ENCODE measurements at places on chromosomes 13 and 19. TPM values are rescaled to one million over a fixed set of nuclear protein-coding genes. Genes with fewer than 3 reads are reported as not detected.

SLAIN1 gene
- total RNA-seq: 0.03 TPM

NOTCH3 gene
- 18.6 TPM for total RNA-seq

NFIX gene
- 17.0 TPM for total RNA-seq

ARHGAP45 gene
- 4.9 TPM for total RNA-seq

UBE2L5 gene
- total RNA-seq: not detected

CCDC70 gene
- not detected for total RNA-seq

EML2 gene
- total RNA-seq: 4.4 TPM

ZNF799 gene
- total RNA-seq: 7.5 TPM

CNFN gene
- 0.34 TPM for total RNA-seq

PEG3 gene
- not detected for total RNA-seq

STARD13 gene
- total RNA-seq: 9.0 TPM

GRIN3B gene
- 0.38 TPM for total RNA-seq

DCLK1 gene
- 13.6 TPM for total RNA-seq

DPF1 gene
- total RNA-seq: 6.4 TPM

SELENOW gene
- total RNA-seq: 179 TPM

NAPA gene
- total RNA-seq: 91.7 TPM

FARP1 gene
- 16.4 TPM for total RNA-seq

PSG3 gene
- total RNA-seq: not detected

HSPB6 gene
- 0.72 TPM for total RNA-seq

NKPD1 gene
- not detected for total RNA-seq

KLK6 gene
- 0.12 TPM for total RNA-seq

EDNRB gene
- total RNA-seq: not detected

KANK3 gene
- total RNA-seq: 1.2 TPM

WDR88 gene
- not detected for total RNA-seq

LHB gene
- total RNA-seq: not detected

DHX34 gene
- total RNA-seq: 10.4 TPM

PRR20C gene
- total RNA-seq: not detected

CDX2 gene
- total RNA-seq: not detected

PRSS57 gene
- not detected for total RNA-seq

C19orf18 gene
- not detected for total RNA-seq

ZNF845 gene
- 15.4 TPM for total RNA-seq

MKNK2 gene
- total RNA-seq: 53.8 TPM

CRX gene
- total RNA-seq: not detected

WDR87 gene
- total RNA-seq: not detected

HNRNPA1L2 gene
- 1.4 TPM for total RNA-seq

FFAR1 gene
- total RNA-seq: not detected

SHC2 gene
- 19.6 TPM for total RNA-seq

DMAC2 gene
- total RNA-seq: 66.1 TPM

ZNF665 gene
- total RNA-seq: not detected

OR7A5 gene
- total RNA-seq: not detected

APOE gene
- 0.14 TPM for total RNA-seq

FGF9 gene
- not detected for total RNA-seq

KIR3DL2 gene
- not detected for total RNA-seq

MEDAG gene
- total RNA-seq: not detected

PPAN gene
- 27.6 TPM for total RNA-seq

FGF14 gene
- total RNA-seq: under 0.01 TPM

HRC gene
- total RNA-seq: not detected

ZNF442 gene
- total RNA-seq: 2.4 TPM

C5AR2 gene
- total RNA-seq: not detected

SIGLEC6 gene
- total RNA-seq: not detected

C19orf47 gene
- total RNA-seq: 11.0 TPM

ZNF415 gene
- total RNA-seq: not detected

Data from A172 (cell line).